H9 (cell line): ENCODE measurements at places on chromosomes 4 and X. TPM values are rescaled to one million over a fixed set of nuclear protein-coding genes. Genes with fewer than 3 reads are reported as not detected.

GAGE13 gene
- not detected in 2 replicates for total RNA-seq

MAGEB1 gene
- total RNA-seq: 0.17 and 0.18 TPM in 2 replicates

IQCM gene
- 0.15 TPM in 2 replicates for total RNA-seq

POF1B gene
- not detected in 2 replicates for total RNA-seq

PLP1 gene
- total RNA-seq: 86.3 and 88.3 TPM in 2 replicates

GUCY1B1 gene
- 0.50 and 0.59 TPM in 2 replicates for total RNA-seq

- no peaks in the 10 kb centered on the region for H3K27me3 ChIP-seq
- no peak for DNase-seq
- H3K27ac ChIP-seq: no peak overlapping the region
- no peaks in the 10 kb centered on the region for H3K4me1 ChIP-seq
Observed at GRCh38 chrX:86210772-86211171, 62.5 kb downstream of the DACH2 start.

GRCh38 chr4:19993242-19993641 lies 258.5 kb upstream of the SLIT2 start:
- H3K36me3 ChIP-seq: no peaks in the 10 kb centered on the region
- DNase-seq: no peak
- H3K4me3 ChIP-seq: no peak overlapping the region
- H3K4me1 ChIP-seq: no peaks in the 10 kb centered on the region
- no peak overlapping the region for H3K27ac ChIP-seq

DNA sequence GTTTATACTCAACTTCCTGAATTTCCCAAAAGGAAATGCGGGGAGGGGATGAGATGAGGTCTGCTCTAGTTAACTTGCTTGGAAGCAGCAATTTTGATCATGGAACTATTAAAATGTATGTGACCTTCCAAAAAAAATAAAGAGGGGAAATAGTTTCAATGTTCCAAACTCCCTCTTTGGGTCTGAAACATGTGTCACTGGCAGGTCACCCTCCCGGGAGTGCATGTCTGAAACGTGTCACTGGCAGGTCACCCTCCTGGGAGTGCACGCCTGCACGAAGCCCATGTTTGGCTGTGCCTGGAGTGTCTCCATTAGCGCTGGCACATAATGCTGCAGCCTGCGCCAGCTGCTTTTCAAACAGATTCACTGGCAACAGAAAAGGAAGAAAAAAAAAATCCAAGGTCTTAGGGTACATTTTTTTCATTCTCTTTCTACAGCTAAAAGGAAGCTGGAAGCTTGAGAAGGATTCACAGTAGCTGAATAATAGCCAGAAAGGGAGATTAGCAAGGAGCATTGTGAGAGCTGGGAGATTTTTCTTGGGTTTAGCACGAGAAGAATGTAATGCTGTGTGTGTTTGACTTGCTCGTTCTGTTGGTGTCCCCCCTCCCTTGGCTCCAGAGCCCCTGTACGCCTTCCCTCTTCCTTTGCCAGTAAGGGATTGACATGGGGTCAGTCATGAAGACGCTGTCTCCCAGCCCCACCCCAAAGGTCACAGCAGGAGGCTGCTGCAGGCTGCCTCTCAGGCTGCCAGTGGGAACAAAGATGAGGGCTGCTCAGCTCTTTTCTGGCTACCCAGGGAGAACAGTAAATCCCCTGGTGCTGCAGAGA lies 39.2 kb upstream of the TLR3 start:
- H3K4me1 ChIP-seq: peaks cover 20% of the 10 kb centered on the region; the same call in 1 of the 2 replicates
- peaks cover 53% of the 10 kb centered on the region for H3K36me3 ChIP-seq
- peak overlapping the region; percentile 41 for H3K4me3 ChIP-seq
- no peak overlapping the region for H3K27ac ChIP-seq
- H3K27me3 ChIP-seq: no peaks in the 10 kb centered on the region

DNA sequence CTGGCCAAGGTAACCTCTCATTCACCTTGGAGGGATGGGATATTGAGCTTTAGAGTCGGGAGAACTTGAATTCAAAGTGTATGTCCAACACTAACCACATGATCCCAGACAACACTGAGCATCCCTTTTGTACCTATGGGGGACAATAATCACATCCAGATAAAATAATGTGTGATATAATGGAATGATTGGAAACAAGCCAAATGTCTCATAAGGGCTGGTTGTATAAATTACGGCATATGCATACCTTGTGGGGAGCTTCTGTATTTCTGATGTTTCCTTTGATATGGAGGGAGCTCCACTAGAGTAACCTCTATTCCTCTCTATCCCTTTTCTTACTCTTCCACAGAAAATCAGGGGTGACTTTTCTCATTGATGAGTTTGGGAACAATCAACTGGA lies 40.7 kb upstream of the LDB2 start:
- H3K27me3 ChIP-seq: no peaks in the 10 kb centered on the region
- peaks cover 6% of the 10 kb centered on the region; the same call in 1 of the 2 replicates for H3K4me1 ChIP-seq
- no peak overlapping the region for H3K27ac ChIP-seq
- DNase-seq: no peak
- no peak overlapping the region for H3K4me3 ChIP-seq

DNA sequence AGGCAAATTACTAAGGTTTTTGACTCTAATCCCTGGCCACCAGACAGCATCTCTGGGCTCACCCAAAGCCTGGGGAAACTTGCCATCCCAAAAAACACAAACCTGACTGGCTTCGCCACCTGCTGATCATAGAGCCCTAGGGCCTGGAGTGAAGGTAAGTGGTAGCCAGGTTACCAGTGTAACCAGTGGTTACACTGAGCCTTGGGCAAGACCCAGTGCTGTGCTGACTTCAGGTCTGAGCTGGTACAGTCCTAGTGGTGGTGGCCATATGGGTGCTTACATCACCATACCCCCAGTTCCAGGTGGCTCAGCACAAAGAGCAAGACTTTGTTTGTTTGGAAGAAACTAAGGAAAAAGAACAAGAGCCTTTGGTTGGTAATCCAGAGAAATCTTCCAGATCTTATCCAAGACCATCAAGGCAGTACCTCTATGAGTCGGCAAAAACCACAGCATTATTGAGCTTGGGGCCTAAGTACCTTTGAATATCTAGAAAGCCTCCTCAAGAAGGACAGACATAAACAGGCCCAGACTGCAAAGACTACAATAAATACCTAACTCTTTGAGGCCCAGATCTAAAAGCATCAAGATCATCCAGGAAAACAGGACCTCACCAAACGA lies 13.7 kb downstream of the MED14 start:
- no peak overlapping the region for H3K4me3 ChIP-seq
- no peaks in the 10 kb centered on the region for H3K4me1 ChIP-seq
- DNase-seq: no peak
- H3K36me3 ChIP-seq: peaks cover 83% of the 10 kb centered on the region

DNA sequence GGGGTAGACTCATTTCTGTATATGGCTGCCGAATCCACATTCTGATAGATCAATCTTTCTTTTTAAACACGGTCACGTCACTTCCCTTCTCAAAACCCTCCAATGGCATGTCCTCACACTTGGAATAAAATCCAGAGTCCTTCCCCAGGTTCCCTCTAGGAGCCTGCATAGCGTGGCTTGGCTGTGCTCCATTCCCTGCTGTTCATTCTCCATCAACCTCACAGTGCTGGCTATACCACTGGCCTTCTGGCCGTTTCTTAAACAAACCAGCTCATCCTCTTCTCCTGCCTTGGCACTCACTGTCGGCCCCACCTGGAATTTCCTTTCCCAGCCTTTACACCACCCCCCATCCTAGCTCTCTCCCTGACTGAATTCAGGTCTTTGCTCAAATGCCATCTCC lies 77.1 kb downstream of the RBM47 start:
- H3K36me3 ChIP-seq: peaks cover 19% of the 10 kb centered on the region
- DNase-seq: peak; percentile 52
- H3K4me3 ChIP-seq: no peak overlapping the region; the same call in 2 of the 3 replicates

DNA sequence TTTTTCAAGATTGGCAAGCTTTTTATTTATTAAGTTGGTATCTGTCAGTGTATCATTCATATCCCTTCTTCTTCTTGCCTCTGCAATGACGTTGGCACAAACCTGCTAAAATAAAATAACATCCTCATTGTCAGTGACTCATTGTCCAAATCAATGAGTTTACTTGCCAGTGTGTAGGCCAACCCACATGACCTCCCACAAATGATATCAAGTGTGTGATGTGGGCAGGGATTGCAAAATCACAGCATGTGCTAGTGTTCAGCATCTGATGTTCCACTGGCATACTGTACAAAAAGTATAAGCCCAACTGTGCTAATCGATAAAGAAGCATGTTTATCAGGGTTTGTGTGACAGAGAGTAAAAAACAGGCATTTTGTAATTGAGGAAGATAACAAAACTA lies 25.5 kb downstream of the GPAT3 start:
- no peak overlapping the region for H3K27ac ChIP-seq
- no peaks in the 10 kb centered on the region for H3K36me3 ChIP-seq
- H3K27me3 ChIP-seq: no peaks in the 10 kb centered on the region
- H3K4me1 ChIP-seq: no peaks in the 10 kb centered on the region

- DNase-seq: no peak
- H3K27me3 ChIP-seq: no peaks in the 10 kb centered on the region
- H3K4me1 ChIP-seq: no peaks in the 10 kb centered on the region
Observed at GRCh38 chrX:147635186-147635585, 276.5 kb upstream of the FMR1 start.

DNA sequence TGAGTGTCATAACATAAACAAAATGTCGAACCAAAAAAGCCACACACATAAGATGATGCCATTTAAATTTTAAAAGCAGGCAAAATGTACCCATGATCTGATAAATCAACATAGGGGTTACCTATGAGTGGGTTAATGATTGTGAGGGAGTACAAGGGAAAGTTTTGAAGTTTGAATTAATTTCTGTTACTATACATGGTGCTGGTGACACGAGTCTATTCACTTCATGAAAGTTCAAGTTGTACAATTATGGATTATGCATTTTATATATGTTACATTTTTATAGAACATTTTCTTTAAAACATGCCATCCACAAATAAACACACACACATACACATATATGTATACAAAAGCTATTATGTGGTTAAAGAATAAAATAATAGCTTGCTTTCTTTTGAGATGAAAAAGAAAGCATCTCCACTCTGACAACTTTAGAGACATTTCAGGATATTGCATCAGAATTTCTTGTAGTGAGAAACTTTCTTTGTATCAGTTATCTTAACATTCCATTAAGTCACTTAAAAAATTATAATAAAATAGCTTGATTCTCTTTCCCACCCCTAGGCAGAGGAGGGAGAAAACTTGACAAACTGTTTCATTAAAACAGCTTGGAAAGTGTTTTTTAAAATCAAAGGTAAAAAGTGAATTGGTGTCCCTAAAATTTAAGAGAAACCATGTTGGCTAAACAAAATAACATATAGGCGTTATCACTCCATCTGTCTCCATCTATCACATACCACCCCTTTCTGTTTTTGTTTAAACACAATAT lies 891.8 kb upstream of the NDST4 start:
- H3K27ac ChIP-seq: no peak overlapping the region
- DNase-seq: no peak
- H3K36me3 ChIP-seq: no peaks in the 10 kb centered on the region
- H3K4me3 ChIP-seq: no peak overlapping the region
- H3K4me1 ChIP-seq: no peaks in the 10 kb centered on the region
- H3K27me3 ChIP-seq: no peaks in the 10 kb centered on the region
